ENCODE measurements at places on chromosomes 12 and 14. TPM values are rescaled to one million over a fixed set of nuclear protein-coding genes. Genes with fewer than 3 reads are reported as not detected.

Gene KRT83
- total RNA-seq = not detected

Gene OR4E2
- total RNA-seq = not detected

Gene TAS2R42
- total RNA-seq = not detected

Gene NANOG
- total RNA-seq = not detected

Gene ACSM4
- total RNA-seq = not detected

Gene PCNX4
- 69.9 TPM for total RNA-seq

All from fibroblast of lung (primary cell).